GM12865 (cell line): ENCODE measurements at places on chromosomes 12 and 14.

GRCh38 chr12:4034921-4035320, 161.7 kb upstream of the PARP11 start:
- no peak for DNase-seq

GRCh38 chr12:25271486-25272098, 20.9 kb upstream of the KRAS start:
- DNase-seq, result peak; percentile 63

GRCh38 chr14:21326972-21327371, 47.1 kb downstream of the RPGRIP1 start:
- DNase-seq, result no peak

- no peak for DNase-seq
Measured at GRCh38 chr14:104181761-104182530, 43.6 kb downstream of the KIF26A start.

GRCh38 chr12:24911271-24911791, 37.6 kb downstream of the BCAT1 start:
- DNase-seq, result no peak

DNA sequence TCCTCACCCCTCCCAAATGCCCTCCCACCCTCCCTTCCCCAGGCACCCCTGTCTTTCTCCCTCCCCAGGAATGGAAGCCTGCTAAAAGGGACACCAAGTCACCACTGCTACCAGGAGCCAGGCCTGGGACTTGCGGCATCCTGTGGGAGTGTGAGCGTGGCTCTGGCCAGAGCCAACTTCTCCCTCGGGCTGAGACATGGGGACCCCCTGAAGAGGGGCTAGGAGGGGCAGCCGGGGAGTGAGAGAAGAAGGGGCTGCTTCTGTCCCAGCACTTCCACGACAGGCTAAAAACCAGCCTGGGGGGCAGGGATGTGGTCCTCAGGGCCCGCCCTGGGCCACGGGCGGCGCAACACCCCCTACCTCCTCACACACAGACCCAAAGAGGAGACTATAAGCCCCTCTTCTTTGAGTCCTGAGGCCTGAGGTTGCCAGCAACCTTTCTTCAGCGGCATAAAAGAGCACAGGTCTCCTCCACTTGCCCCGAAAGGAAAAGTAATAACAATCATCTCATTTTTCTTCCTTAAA, 278.9 kb downstream of the DPF3 start:
- no peak for DNase-seq

GRCh38 chr12:119938049-119938667, 50.9 kb upstream of the BICDL1 start:
- DNase-seq, result peak; percentile 68

GRCh38 chr12:77940011-77940423, 109.3 kb downstream of the NAV3 start:
- peak; percentile 12 for DNase-seq

GRCh38 chr14:64465831-64466554, 694 bp downstream of the AKAP5 start:
- no peak for DNase-seq

- DNase-seq, result no peak
Measured at GRCh38 chr12:7209958-7210357, 20.5 kb downstream of the PEX5 start.

GRCh38 chr14:100789460-100790417, 36.2 kb upstream of the MEG3 start:
- DNase-seq, result no peak

DNA sequence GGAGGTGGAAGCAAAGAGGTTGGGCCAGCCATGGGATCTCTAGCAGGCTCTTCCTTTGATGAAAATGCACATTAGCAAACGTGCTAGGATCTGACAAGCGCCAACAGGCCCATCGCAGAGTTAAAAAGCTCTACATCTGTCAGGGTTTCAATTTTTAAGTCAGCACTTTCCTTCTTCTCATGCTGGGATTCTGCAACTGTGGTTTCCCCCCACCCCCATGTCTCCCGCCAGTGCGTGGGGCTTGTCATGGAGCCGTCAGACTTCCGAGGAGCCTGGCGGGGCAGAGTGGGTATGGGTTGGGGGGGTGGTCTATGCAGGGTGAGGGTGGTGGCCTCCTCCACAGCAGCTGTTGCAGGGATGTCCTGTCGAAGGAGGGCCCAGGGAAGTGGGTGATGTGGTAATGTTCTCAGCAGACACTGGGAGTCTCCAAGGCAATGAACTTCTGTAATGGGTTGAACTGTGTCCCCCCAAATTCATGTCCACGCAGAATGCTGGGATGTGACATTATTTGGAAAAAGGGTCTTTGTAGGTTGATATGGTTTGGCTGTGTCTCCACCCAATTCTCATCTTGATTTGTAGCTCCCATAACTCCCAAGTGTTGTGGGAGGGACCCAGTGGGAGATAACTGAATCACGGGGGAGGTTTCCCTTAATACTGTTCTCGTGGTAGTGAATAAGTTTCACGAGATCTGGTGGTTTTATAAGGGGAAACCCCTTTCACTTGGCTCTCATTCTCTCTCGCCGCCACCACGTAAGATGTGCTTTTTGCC, 115.2 kb upstream of the MAP1LC3B2 start:
- DNase-seq, result no peak

DNA sequence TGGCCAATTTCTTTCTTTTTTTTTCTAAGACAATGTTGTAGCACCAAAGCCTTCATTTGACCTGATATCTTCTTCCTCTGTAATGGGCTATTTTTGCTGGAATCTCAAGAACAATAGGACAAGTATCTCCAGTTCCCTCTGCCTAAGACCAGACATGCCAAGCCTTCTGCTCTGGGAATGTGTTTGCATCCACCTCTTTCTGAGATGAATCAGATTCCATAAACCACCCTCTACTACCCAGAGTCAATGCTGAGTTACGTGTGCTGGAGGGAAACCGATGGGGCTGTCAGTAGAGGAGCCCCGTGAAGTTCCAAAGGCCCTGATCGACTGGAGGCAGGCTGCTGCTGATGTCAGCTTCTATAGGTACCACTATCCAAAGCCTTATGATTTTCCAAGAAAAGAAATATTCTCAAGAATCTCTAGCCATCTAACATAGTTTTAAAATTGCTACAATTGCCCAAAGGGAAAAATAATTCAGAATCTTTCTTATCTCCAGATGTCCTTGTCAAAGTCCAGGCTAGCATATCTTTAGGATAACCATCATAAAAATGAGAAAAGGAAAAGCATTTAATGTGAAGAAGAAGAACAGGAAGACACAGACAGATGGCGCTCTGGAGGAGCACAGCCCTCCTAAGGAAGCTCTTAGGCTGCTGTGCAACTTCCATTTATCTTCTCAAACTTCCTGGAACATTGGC, 101.9 kb downstream of the SLC8A3 start:
- DNase-seq, result peak; percentile 49

- no peak for DNase-seq
Measured at GRCh38 chr14:105477660-105478397, 3.2 kb downstream of the CRIP2 start.

- peak; percentile 62 for DNase-seq
Measured at GRCh38 chr14:102593061-102593824, 794 bp downstream of the RCOR1 start.

- DNase-seq, result no peak
Measured at GRCh38 chr14:91149462-91149861, 35.6 kb downstream of the DGLUCY start.

GRCh38 chr12:65171073-65171472, 1.7 kb downstream of the LEMD3 start:
- no peak for DNase-seq
